HT1080 (cell line): ENCODE measurements at places on chromosomes 5 and 9. TPM values are rescaled to one million over a fixed set of nuclear protein-coding genes. Genes with fewer than 3 reads are reported as not detected.

PFN3 gene
- not detected in 2 replicates for total RNA-seq

TNFAIP8 gene
- 15.6 and 26.7 TPM in 2 replicates for total RNA-seq

NME5 gene
- total RNA-seq: not detected in 2 replicates

PDE6A gene
- not detected in 2 replicates for total RNA-seq

FSTL4 gene
- 0.30 and 0.47 TPM in 2 replicates for total RNA-seq

AOPEP gene
- total RNA-seq: 24.1 and 25.3 TPM in 2 replicates

HAVCR1 gene
- not detected in 2 replicates for total RNA-seq

PIP5KL1 gene
- 0.73 and 0.98 TPM in 2 replicates for total RNA-seq

PHF24 gene
- total RNA-seq: not detected in 2 replicates

C9orf153 gene
- 0.07 TPM in 1 of 2 replicates, not detected in the other for total RNA-seq

IFNK gene
- total RNA-seq: not detected in 2 replicates
